ENCODE measurements at places on chromosomes 12 and 14.

- DNase-seq: no peak
Observed at GRCh38 chr14:33781236-33781635, 169.6 kb downstream of the EGLN3 start.

DNA sequence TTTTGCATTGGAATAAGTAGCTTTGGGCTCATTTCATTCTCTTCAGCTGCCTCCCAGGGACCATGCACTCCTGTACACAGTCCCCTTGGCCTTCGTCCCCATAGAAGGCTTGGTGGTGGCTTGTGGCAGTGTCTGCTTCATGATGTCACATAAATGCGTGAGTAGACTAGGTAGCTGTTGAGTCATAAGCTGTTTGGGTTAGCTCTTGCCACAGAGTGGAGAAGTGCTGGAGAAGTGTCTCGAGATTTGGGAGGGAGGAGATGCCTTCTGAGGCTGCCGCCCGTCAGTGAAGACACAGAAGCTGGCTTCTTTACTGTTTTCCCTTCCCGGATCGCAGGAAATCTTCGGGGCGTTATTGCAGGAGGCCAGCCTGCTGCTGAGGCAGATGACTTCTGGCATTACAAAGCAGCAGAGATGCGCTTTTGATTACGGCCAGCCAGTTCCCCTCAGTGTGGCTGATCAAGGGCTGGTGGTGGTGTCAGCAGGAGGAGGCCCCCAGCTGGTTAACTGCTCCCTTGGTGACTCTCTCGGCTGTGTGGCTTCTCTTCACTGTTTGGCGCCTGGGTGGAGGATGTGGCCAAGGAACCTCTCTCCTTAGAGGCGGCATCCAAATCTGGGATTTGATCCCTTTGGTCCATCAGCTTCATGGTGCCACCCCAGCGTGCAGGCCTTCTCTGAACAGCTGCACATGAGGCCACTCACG lies 67.6 kb downstream of the AACS start:
- DNase-seq: no peak

GRCh38 chr14:59890676-59891075 lies 20.1 kb upstream of the RTN1 start:
- no peak for DNase-seq

GRCh38 chr12:38892087-38892786 lies 13.2 kb downstream of the CPNE8 start:
- no peak for DNase-seq

DNA sequence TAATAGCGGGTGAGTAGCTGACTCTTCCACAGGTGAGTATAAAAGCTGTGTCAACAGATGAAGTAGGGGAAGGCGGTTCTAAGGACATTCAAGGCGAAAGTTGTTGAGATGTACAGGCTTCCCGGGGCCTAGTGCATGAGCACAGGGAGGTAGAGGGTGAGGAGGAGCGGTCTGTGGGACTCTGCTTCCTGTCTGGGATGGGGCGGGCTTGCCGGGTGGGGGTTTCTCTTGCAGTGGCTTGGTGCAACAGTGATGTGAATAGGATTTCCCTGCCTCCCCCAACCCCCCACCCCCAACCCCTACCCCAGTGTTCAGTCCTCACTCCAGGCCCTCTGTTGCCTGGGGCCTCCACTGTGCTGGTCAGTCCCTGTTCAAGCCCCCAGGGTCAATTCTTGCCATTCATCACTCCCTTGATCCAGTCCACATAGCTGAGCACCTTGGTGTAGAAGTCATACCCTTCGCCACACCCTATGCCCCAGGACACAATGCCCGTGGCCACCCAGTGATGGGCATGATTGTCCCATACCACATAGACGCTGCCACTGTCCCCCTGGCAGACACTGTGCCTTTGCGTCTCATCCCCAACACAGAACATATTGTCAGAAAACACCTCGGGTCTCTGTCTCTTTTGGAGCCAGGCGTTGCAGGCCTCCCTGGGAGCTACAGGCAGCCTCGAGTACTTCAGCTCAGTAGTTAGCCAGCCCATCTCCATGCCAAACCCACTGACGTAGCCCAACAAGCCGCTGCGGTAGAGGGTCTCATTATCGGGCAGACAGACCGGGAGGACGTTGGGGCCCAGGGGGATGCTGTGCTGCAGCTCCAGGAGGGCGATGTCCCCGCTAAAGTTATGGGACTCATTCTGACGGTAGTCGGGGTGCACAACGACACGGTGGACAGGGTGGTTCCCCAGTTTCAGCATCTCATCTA lies 4.0 kb upstream of the C1R start:
- no peak for DNase-seq

GRCh38 chr14:93026339-93026738 lies 89.4 kb downstream of the ITPK1 start:
- DNase-seq: no peak

- DNase-seq: no peak
Observed at GRCh38 chr14:68337279-68337678, 455.6 kb downstream of the ZFP36L1 start.

DNA sequence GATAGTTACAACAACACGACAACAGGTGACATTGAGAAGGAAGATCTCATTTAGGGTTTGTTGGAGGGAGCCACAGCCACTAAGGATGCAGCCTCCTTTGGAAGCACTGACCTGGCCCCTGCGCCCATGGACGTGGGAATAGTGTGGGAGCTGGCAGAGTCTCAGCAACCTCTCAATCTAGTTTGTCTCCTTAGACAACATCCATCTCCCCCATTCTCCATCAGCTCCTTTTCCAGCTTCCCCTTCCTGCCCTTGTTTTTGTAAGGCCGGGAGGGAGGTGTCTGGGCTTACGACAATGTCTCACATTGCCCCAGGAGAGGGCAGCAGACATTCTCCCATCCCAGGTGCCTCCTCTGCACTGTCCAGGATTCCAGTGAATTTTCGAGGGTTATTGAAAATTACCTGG lies 170.2 kb upstream of the PZP start:
- no peak for DNase-seq

DNA sequence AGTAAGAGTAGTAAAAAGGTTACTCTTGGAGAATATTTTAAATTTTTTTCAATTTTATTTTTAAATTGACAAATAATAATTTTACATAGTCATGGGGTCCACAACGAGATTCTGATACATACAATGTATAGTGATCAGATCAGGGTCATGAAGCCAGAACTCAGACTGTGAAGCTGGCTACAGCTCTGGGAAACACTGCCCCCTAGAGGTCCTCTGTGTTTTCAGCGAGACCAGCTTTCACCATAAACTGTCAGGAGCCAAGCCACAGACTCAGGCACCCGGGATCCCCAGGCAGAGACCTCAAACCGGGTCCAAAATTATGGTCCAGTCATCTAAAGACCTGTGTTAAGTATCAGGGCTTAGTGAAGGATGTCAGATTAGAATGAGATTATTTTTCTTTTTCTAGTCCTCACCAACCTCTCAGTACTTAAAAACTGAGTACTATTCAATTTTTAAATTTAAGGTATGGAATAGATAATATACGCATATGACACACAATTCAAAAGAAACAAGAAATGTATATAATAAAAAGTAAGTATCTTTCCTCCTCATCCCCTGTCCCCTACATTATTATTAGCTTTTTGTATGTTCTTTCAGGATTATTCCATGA lies 397.1 kb downstream of the MDGA2 start:
- peak; percentile 43 for DNase-seq

GRCh38 chr12:111598637-111599452 lies at the start of gene ATXN2:
Gene ATXN2, minus strand, starts transcription at chr12:111599315. Its CDS starts 281 bp downstream, at chr12:111599034.
- peak; percentile 63 for DNase-seq

DNA sequence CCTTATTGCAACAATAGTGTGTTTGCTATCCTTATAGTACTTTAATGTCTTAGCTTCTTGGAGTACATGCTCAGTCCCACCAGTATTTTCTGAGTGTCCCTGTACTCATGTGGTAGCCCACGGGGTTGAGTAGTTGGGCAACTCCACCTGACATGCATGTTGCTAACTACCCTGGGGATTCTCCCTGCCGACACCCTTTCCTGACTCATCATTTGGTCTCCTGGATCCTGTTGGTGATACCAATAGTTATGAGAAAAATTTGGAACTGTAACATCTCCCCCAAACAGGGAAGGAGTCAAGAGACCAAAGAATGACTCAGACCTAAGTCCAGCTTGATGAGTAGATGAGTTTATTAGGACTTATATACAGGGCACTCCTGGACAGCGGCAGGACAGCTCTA lies 101.6 kb downstream of the BRMS1L start:
- no peak for DNase-seq

GRCh38 chr14:86481104-86481503 lies 951.2 kb downstream of the FLRT2 start:
- no peak for DNase-seq

DNA sequence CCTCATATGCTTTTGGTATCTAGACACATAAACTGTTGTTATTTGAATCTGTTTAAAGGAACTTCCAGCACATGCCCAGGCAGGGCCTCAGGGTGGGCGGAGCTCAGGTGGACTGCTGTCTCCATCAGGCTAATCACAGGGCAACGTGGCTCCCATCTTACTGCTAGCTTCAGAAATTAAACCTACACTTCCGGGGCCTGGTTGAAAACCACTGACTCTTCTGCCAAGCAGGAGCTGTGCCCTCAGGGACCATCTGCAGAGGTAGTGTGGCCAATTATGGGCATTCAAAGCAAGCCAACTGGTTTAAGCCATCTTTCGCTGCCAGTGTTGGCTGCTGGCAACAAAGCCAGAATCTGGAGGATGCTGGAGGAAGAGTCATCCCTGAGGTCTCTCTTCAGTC lies 97.5 kb downstream of the TMX1 start:
- DNase-seq: no peak

DNA sequence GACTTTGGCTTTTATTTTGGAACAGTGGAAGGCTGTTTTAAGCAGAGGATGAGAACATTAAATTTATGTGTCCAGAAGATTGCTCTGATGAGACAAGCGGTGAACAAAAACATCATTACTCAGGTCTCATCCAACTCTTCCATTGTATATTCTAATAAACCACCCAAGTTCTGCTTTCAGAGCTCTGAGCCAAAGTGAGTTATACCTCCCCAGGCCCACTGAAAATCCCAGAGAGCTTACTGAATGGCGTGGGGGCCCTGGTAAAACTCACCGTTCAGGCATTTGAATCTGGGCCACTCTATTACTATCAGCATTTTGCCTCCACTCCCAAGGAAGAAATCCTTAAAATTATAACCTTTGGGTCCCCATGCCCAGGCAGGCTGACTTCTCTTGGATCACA lies 122.0 kb upstream of the HIF1A start:
- no peak for DNase-seq

GRCh38 chr12:38809832-38810231 lies 95.6 kb downstream of the CPNE8 start:
- DNase-seq: no peak

DNA sequence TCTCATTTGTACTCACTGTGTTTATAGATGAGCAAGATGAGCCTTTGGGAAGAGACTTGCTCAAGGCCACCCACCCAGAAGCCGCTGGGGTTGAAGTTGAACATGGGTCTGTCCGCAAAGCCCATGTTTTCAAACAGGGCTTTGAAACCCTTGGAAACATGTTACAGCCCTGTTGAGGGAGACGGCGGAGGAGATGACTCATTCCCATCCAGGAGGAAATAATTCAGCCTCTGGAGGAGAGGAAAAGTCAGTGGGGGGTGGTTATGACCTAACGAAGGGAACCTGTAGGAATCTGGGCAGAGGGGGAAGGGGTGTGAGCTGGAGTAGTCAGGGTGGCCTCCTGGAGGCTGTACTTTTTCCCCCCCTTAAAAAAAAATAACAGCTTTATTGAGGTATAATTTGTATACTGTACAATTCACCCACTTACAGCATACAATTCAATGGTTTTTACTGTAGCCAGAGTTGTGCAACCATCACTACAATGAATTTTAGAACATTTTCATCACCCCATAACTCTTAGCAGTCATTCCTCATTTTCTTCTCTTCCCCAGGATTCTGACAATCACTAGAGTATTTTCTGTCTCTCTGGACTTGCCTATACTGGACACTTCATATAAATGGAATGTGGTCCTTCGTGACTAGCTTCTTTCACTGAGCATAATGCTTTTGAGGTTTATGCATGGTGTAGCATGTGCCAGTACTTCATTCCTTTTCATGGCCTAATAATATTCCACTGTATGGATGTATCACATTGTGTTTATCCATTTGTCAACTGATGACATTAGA lies 1.9 kb upstream of the RIN3 start:
- no peak for DNase-seq

DNA sequence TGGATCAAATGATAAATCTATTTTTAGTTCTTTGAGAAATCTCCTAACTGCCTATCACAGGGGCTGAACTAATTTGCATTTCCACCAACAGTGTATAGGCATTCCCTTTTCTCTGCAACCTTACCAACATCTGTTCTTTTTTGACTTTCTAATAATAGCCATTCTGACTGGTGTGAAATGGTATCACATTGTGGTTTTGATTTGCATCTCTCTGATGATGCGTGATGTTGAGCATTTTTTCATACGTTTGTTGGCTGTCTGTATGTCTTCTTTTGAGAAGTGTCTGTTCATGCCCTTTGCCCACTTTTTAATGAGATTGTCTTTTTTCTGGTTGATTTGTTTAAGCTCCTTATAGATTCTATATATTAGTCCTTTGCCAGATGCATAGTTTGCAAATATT lies 67.1 kb downstream of the IFNG-AS1 start:
- no peak for DNase-seq

GRCh38 chr12:113641426-113642030 lies 169.9 kb upstream of the LHX5 start:
- DNase-seq: no peak

DNA sequence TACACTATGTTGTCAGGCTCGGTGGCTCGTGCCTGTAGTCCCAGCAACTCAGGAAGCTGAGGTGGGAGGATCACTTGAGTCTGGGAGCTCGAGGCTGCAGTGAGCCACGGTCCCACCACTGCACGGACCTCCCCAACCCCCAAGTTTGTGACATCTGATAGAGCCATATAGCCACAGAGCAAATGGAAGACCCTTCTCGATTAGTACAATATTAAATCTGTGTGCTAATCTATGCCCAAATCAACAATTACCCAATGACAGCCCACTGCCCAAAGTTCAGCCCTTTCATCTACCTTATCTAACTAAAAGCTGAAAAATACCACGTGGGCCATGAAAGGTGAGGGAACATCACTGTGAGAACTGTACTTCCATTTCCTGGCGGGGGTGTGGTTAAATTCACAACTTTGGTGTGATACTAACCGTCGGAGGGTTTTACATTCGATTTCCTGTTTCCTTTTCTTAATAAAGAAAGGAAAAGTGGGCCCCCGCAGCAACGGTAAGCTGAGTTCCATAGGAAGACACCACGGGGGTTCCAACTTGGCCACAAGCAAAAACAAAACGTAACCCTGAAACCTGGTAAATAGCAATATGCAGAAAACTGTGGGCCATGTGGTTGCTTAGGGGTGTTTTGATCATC lies 31.2 kb upstream of the FOS start:
- no peak for DNase-seq

DNA sequence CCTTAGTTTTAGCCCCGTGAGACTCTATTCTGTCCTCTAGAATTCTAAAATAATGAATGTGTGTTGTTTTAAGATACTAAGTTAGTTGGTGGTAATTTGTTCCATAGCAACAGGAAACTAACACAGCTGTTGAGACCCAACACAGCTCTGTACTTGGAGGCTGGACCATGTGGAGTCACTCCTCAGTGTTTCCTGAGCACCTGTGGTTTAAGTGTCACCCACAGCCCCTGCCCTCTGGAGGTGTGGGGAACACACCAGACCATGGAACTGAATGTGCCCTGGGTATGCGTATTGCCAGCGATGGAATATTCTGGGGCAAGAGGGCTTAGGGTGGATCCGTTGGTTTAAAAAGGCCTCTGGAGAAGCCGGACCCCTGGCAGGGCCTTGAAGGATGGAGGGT lies 16.6 kb upstream of the GPR68 start:
- DNase-seq: no peak

All from putamen (tissue), 1 donor.